Smooth muscle cell of the brain vasculature (primary cell): ENCODE measurements at places on chromosomes 5 and 9.

- no peak for DNase-seq
Observed at GRCh38 chr5:33891788-33892619, at the start of gene ADAMTS12. ADAMTS12 (minus strand) TSS chr5:33891990; CDS start chr5:33891856, 134 bp downstream.

DNA sequence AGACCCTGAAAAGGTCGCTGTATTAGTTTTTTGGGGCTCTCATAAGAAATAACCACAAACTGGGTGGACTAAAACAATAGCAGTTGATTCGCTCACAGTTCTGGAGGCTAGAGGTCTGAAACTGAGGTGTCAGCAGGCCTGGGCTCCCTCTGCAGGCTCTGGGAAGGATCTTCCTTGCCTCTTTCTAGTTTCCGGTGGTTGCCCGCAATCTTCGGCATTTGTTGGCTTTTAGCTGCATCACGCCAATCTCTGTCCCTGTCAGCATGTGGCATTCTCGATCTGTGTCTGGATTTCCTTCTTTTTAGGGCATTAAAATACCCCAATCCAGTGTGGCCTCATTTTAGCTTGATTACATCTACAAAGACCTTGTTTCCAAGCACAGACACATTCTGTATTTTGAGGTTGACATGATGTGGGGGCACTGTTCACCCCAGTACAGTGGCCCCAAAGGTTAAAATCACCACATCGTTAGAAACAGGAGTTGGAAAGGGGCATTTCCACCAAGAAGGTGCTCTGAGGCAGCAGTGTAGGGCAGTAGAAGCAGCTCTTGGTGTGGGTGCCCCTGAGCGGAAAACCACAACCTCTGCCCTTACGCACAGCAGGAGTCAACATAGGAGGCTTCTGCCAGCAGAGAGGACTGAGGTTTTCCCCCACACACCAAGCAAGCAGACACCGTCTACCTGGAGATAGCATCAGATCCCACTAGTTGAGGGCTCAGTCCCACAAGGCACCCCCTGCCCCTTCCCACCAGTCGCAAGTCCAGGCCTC is 13.5 kb downstream of the ZNF79 start:
- no peak for DNase-seq

GRCh38 chr5:96538808-96539250 is 105.8 kb upstream of the PCSK1 start:
- DNase-seq = peak; percentile 17

GRCh38 chr5:88827997-88828396 is 55.0 kb downstream of the MEF2C start:
- DNase-seq = no peak

GRCh38 chr5:10581867-10582511 is 18.1 kb downstream of the ANKRD33B start:
- DNase-seq = no peak

DNA sequence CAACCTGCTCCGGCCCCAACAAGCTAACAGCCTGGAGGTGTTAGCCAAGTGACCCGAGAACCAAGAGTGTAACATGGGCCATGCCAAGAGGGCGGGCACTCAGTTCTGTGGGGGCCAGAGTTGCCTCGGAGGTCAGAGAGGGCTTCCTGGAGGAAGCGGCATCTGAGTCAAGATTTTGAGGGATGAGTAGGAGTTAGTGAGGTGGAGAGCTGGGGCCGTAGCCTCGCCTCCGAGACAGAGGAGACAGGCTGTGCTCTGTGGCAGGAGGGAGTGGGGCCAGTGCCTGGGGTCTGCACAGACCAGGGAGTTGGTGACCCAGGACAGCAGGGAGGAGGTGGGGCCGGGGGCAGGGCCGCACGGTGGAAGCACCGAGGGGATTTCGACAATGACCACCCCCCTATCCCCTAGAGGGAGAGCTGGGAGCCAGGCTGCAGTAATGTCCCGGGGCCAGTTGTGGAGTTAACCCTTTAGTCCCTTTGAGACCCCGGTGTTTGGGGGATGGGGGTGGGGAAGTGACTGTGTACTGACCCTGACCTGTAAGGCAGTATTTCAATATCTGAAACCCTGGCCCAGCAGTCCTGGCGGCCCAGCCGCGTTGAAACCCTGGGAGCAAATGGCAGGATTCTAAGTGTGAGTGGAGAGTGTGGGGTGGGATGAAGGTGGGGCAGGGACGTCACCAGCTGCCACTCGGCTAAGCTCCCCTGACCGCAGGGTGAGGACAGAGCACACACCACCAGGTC is 148.7 kb upstream of the COL5A1 start:
- no peak for DNase-seq

GRCh38 chr9:4894076-4894475 is 91.0 kb upstream of the JAK2 start:
- no peak for DNase-seq

DNA sequence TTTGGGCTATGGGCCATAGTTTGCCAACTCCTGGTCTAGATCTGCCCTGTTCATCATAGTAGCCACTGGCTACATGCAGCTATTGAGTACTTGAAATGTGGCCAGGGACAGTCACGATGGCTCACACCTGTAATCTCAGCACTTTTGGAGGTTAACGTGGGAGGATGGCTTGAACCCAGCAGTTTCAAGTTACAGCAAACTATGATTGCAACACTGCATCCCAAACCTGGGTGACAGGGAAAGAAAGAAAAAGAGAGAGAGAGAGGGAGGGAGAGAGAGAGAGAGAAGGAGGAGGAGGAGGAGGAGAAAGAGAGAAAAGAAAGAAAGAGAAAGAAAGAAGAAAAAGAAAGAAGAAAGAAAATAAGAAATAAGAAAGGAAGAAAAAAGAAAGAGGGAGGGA is 5.1 kb upstream of the GMCL2 start:
- no peak for DNase-seq

- peak; percentile 66 for DNase-seq
Observed at GRCh38 chr9:84261070-84261746, 79.3 kb downstream of the SLC28A3 start.

DNA sequence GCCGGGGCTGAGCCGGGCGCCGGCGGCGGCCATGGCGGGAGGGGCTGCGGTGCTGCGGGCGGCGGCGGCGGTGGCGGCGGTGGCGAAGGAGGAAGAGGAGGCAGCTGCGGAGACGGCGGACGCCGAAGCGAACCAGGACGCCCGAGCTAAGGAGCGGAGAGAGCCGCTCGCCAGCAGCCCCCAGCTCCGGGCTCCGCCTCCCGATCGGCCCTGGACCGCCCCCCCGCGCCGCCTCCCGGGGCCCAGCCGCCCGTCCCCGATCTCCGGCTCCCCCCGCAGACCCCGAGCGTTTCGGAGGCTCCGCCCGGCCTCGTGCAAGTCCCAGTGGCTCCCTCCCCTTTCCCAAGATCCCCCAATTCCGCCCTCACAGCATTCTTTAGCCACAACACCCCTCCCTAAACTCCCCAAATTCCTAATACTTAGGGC is at the start of gene ASTN2:
Gene ASTN2 (minus strand): TSS at position 152 of the 426 bp plus-strand sequence. CDS start 119 bp downstream, at position 33.
- no peak for DNase-seq

DNA sequence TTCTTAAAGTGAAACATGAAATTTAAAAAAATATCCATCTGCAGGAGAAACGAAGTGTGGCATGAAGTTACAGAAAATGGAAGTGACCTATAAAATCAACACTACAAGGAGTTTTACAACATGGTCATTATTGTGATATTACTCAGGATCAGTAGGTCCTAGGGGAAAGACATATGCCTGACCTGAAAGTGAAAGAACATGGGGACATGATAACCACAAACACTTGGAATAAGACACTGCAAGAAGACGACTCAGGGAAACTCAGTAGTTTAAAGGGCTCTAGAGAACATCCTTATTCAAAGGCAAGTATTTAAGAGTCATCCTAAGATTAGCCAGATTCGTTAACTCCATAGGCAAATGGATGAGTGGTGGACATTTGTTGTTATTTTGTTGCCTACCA is 19.9 kb upstream of the LPAR1 start:
- DNase-seq = no peak

GRCh38 chr9:110476251-110476650 is 103.3 kb downstream of the SVEP1 start:
- DNase-seq = no peak

DNA sequence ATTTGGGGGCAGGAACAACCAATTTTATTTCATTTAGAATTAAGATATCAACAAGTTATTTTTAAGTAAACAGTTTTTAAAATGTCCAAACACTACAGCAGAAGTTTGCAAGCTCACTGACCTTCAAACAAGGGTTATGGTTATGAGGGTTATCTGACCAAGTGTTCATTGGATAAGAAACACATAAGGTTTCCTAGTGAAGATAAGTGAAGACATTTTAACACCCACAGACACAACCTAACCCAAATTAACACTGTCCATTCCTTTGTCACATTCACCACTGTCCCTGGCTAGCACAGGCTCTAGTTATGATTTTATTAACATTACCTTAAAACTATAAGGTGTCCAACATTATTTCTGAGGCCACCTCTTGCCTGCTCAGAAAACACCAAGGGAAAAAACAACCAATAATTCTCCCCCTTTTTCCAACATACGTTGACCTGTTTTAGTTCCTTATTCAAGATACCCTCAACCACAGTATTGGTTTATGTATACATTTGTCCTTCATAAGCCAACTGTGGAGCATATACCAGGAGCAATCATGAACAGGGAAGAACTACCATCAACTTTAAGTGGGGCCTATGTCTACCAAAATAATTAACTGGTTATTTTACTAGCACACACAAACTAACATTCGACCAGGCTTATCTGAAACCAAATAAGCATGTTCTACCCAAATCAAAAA is 4.0 kb downstream of the ETF1 start:
- no peak for DNase-seq

DNA sequence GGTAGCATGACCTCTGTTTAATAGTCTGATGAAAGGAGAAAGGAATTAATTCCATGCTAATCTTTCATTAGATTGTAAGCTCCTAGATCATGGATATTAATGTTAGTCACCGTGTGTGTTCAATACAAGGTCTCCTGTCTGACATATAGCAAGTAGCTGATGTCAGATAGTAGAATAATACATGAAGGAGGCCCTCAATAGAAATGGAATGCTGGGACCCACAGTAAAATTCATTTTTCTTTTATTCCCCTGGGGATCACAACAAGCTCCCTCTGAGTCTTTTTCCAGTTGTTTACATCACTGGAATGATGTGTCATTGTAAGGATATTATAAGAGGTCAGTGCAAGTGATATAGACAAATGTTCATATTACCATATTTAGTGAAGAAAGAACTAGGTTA is 240.3 kb upstream of the TRPC7 start:
- DNase-seq = no peak

- DNase-seq = peak; percentile 4
Observed at GRCh38 chr5:93831449-93831848, 90.0 kb upstream of the POU5F2 start.

DNA sequence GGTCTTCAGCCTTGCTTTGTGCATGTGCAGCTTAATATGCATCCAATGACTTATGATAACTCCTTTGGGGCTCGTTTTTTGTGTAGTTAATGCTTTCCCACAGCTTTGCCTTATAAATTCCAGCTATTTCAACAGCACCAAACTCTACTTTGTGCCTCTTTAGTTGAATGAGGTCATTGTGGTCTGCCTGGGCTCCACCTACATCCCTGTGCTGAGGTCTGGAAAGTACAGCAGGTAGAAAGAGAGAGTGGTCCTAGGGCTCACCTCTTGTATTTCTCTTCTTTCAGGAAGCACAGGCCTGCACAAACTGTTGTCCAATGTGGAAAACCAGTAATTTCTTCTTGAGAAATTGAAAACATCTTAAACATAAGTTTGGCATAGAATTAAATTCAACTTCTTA is 167.2 kb downstream of the XRCC4 start:
- DNase-seq = no peak

DNA sequence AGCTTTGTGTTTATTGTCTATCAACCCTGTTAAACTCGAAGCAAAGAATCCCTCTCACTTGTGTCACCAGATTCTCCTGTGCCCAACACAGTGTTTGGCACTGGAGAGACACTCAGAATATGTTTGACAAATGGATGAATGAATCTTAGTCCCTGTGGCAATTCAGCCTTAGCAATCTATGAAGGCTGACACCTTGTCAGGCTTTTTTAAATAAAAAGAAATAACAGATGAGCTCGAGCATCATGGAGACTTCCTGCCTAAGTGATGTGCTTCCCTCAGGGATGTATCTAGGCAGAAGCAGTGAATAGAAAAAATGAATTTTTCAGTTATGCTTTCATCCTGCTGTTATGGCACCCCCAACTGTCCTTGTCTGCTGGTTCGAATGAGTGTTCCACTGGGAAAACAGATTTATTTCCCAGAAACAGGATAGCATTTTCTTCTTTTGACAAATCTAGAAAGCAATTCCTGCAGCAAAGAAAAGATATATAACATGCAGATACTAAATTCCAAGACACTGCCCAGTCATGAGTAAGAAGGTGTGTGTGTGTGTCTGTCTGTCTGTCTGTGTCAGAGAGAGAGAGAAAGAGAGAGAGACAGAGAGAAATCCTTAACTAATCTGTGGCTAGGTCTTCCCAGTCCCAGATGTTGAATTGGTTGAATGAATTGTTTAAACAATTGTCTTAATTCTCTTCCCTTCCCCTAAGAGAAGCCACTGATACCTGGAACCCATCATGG is 16.7 kb downstream of the MAMDC2 start:
- no peak for DNase-seq

- no peak for DNase-seq
Observed at GRCh38 chr9:131959056-131959455, 120.6 kb downstream of the MED27 start.

GRCh38 chr5:54363669-54364068 is 53.3 kb upstream of the ARL15 start:
- DNase-seq = no peak

- no peak for DNase-seq
Observed at GRCh38 chr5:144467792-144468191, 297.1 kb downstream of the KCTD16 start.

- DNase-seq = no peak
Observed at GRCh38 chr9:967903-968641, 8.4 kb upstream of the DMRT3 start.

DNA sequence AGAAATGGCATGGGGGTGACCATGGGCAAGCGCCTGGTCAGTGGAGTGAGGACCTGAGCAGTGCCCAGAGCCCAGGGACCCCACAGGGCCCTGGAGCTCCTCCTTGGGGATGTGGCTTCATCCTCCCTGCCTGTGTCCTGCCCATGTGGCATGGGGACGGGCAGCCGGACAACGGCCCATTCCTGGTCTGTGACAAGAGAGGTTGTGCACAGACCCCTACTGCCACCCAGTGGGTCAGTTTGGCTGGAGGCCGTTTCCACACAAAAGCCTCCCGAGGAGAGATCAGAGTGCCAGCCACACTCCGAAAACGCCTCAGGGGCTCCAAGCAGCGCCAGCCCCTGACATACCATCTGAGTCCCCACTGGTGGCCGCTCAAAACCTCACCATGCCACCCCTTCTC is 19.8 kb downstream of the SLC6A18 start:
- no peak for DNase-seq

GRCh38 chr9:121627427-121627826 is 24.0 kb upstream of the DAB2IP start:
- DNase-seq = no peak

DNA sequence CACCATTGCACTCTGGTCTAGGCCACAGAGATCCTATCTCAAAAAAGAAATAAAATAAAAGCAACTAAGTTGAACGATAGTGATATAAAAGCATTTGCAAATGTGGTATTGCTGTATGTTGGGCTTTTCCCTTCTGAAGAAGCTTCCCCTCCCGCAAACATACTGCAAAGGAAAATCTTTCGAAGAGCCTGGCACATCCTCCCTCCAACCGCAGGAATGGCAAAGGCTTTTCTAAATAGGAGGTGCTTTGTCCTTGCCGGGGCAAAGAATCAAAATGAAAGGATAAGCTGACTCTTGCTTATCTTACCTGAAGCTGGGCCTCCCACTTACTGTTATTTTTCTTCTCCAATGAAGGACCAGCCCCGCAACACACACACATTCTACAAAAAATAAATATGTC is 45.8 kb downstream of the SERINC5 start:
- no peak for DNase-seq

GRCh38 chr5:73434907-73435306 is 13.7 kb downstream of the FOXD1 start:
- no peak for DNase-seq
